IPS DF 6.9 (cell line): ENCODE measurements at places on chromosomes 3 and 15.

DNA sequence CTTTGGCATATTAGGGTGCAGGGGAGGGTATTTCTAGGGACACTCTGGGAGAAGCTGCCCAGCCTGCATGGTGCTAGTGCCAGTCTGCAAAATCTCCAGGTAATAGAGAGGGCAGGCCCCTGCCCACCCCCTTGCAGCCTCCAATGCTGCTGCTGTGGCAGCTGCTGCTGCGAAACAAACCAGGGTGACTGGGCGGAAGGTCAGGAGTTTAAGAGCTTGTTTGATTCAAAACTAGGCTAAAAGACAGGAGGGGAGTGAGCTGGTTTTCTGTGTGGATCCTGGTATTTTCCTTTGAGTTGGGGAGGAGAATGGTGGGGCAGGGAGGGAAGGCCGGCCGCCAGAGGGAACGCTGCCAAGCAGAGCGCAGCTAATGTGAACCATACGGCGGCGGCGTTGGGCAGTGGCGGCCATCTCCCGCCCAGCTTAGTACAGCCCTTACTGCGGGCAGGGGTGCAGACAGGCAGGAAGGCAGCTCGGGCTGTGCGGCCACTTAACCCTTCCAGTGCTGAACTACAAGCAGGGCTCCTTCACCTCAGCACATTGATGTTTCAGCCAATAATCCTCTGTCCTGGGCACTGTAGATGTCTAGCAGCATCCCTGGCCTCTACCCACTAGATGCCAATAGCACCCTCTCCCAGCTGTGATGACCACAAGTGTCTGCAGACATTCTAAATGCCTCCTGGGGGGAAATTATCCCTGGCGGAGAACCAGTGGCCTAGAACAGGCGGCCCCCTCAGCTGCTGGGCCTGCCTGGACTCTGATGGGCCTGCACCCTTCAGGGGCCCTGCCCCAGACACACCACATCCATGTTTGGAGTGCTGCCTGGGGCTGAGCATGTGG lies 125.7 kb downstream of the EEFSEC start:
- H3K27ac ChIP-seq = no peak overlapping the region
- no peaks in the 10 kb centered on the region for H3K27me3 ChIP-seq
- DNase-seq = no peak

DNA sequence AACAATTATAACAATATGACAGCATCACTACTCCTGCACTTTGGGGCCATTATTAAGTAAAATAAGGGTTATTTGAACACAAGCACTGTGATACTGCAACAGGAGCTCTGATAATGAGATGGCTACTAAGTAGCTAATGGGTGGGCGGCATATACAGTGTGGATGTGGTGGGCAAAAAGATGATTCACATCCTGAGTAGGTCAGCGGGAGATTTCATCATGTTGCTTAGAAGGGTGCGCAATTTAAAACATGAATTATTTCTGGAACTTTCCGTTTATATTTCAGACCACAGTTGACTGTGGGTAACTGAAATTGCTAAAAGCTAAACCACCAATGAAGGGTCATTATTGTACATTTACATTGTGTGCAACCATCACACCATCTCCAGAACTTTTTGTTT lies 42.3 kb downstream of the FBXO22 start:
- H3K36me3 ChIP-seq = no peaks in the 10 kb centered on the region
- no peaks in the 10 kb centered on the region for H3K27me3 ChIP-seq
- no peak for DNase-seq

GRCh38 chr15:29692527-29692926 lies 129.7 kb downstream of the TJP1 start:
- peaks cover 2% of the 10 kb centered on the region; the same call in 1 of the 2 replicates for H3K36me3 ChIP-seq
- H3K27ac ChIP-seq = no peak overlapping the region

DNA sequence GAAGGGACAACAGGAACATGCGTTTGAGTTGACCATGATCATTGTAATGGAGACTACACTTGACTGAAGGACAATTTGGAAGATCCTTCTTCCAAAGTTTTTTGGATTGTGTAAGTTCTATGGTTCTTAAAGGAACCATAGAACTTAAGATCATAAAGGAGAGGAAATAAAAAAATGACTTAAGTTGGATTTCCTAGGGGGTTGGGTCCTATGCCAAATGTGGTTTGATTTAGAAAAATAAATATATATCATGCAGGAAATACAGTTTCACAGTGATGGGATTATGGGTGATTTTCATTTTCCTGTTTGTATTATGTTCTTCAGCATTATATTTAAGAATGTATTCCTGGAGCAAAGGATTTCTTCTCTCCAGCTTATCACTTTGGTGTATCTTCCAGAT lies 305.5 kb upstream of the DPH6 start:
- no peak overlapping the region for H3K27ac ChIP-seq
- DNase-seq = no peak
- no peak overlapping the region for H3K4me3 ChIP-seq
- no peaks in the 10 kb centered on the region for H3K4me1 ChIP-seq

DNA sequence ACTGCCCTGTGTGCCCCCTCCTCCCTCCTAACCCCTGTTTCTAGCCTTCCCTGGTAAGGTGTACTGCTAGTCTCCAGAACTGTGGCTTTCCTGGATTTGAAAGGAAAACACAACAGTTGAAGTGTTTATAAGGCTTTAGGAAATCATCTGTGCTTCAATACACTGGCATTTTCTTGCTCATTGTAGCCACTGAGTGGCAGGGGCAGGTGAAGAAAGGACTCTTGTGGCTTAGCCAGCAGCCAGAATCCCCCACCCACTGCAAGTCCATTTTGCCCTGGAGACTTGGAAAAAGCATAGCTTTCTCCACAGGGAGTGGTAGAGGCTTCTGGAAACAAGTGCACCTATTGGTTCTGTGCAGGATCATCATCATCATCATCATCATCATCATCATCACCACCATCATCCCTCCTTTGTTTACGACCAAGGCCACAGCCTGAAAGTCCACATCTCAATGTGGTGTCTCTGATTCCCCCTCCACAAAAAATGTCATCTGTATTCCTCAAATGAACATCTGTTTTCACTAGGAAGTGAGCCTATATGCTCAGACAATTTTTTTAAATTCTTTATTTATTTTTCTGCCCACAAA lies 33.4 kb downstream of the AQP9 start:
- no peak for DNase-seq
- no peak overlapping the region for H3K4me3 ChIP-seq
- no peaks in the 10 kb centered on the region for H3K36me3 ChIP-seq
- H3K27me3 ChIP-seq = no peaks in the 10 kb centered on the region

- no peaks in the 10 kb centered on the region for H3K27me3 ChIP-seq
- no peaks in the 10 kb centered on the region for H3K36me3 ChIP-seq
- H3K4me3 ChIP-seq = no peak overlapping the region
- no peak for DNase-seq
- no peak overlapping the region for H3K27ac ChIP-seq
These were observed 41.1 kb downstream of the GPD1L start for GRCh38 chr3:32147509-32147908.

- DNase-seq = no peak
- no peaks in the 10 kb centered on the region for H3K36me3 ChIP-seq
- no peaks in the 10 kb centered on the region for H3K27me3 ChIP-seq
- H3K4me3 ChIP-seq = no peak within 1 kb of the TSS
These were observed at the start of gene MUC4 for GRCh38 chr3:195811756-195812155. MUC4 (minus strand) TSS chr3:195811929; CDS start chr3:195811817, 112 bp downstream.

GRCh38 chr3:124316034-124316287 lies 324.0 kb upstream of the ROPN1 start:
- no peaks in the 10 kb centered on the region for H3K4me1 ChIP-seq
- no peaks in the 10 kb centered on the region for H3K27me3 ChIP-seq
- no peak overlapping the region for H3K4me3 ChIP-seq
- H3K36me3 ChIP-seq = no peaks in the 10 kb centered on the region

GRCh38 chr15:36882487-36883131 lies 217.7 kb downstream of the MEIS2 start:
- no peaks in the 10 kb centered on the region for H3K36me3 ChIP-seq
- peaks cover 3% of the 10 kb centered on the region; the same call in 1 of the 2 replicates for H3K4me1 ChIP-seq
- H3K27me3 ChIP-seq = peaks cover 82% of the 10 kb centered on the region
- no peak overlapping the region for H3K4me3 ChIP-seq
- DNase-seq = no peak
- no peak overlapping the region for H3K27ac ChIP-seq

DNA sequence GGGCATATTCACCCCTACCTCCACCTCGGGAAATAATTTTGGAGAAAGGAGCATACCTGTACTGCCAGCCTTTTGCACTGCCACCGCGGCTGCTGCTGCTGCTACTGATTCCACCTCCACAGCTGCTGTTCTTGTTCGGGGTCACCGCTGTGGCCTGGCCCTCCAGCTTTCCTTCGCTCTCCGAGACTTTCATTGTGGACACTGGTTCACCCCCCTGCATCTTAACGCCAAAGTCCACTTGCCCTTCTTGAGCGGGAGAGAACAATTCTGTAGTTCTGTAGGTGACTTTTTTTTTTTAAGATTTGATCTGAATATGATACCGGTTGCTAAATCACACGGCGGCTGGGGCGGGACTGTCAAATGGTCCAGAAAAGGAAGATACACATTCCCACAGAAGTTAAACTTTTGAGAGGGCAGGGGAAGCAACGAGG lies 701 bp downstream of the OSBPL11 start:
- DNase-seq = no peak
- H3K27me3 ChIP-seq = no peaks in the 10 kb centered on the region
- no peak overlapping the region for H3K27ac ChIP-seq

DNA sequence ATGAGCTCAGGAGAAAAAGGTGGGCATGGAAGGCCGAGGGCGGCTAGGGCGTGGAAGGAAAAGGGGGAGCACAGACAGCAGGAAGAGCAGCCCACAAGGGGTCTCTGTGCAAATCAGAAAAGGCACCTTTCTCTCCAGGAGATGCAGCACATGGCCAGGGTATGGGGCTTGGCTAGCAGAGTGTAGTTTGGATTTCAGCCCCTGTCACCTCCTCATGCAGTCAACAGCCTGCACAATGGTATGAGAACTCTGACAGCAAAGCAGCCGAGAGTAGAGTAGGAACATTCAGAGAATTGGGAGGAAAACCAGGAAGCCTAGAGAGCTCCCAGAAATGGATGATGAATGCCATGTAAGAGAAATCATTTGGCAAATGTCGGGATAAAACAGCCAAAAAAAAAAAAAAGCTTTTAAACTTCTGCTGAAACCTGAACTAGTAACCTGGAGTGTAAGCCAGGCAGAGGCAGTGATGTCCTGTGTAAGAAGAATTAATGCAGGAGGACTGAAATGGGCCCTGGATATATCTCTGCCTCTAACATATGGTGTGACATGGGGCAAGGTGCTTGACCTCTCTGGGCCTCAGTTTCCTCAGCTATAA lies 25.7 kb downstream of the FSTL1 start:
- DNase-seq = no peak
- H3K36me3 ChIP-seq = peaks cover 3% of the 10 kb centered on the region; the same call in 1 of the 2 replicates
- H3K27ac ChIP-seq = no peak overlapping the region

- H3K36me3 ChIP-seq = 0 out of 2 replicates have a peak, but pooled peaks cover 6% of the 10 kb centered on the region
- no peaks in the 10 kb centered on the region for H3K4me1 ChIP-seq
- no peaks in the 10 kb centered on the region for H3K27me3 ChIP-seq
- no peak for DNase-seq
These were observed 6.3 kb downstream of the RBSN start for GRCh38 chr3:15092686-15093085.

- H3K27me3 ChIP-seq = no peaks in the 10 kb centered on the region
- no peak for DNase-seq
- no peaks in the 10 kb centered on the region for H3K36me3 ChIP-seq
- no peak overlapping the region for H3K27ac ChIP-seq
These were observed 200.5 kb downstream of the TPRG1 start for GRCh38 chr3:189372243-189372642.

DNA sequence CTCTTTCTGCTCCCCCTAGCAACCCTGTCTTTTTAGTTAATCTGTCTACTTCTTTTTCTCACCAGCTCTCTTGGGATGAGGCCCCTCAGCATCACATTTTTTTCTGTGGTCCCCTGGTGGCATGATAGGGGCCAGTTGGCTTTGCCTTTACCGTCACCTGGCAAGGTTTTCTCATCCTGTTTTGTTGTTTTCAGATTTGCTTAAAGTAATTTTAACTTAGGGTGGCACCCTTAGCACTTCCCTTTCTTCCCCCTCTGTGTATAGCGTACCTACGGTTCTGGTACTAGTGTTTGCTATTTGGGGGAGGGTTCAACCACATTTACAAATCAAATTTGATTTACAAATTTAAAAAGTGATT lies 35.6 kb downstream of the PDCD6IP start:
- no peaks in the 10 kb centered on the region for H3K27me3 ChIP-seq
- no peaks in the 10 kb centered on the region for H3K36me3 ChIP-seq
- no peak for DNase-seq
- no peak overlapping the region for H3K27ac ChIP-seq
- H3K4me1 ChIP-seq = no peaks in the 10 kb centered on the region; the same call in 1 of the 2 replicates

DNA sequence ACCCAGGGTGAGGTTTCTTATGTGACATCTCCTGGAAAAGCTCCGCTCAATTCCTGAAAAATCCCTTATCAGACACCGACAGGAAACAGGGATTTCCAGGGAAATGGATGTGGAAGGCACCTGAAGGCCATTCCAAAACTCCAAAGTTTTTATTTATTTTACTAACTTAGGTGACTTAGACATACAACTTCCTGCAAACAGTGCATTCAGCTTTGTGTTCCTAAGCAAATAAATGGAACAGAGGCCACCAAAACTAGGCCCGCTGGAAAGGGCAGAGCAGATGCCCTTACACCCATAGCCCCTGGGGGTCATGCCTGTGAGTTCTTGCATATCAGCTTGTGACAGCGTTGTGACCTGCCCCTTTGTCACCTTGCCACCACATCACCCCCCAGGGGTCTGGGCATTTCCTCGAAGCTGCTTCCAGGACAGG lies 239.4 kb downstream of the XXYLT1 start:
- no peak overlapping the region for H3K27ac ChIP-seq
- H3K36me3 ChIP-seq = no peaks in the 10 kb centered on the region
- H3K4me1 ChIP-seq = no peaks in the 10 kb centered on the region; the same call in 1 of the 2 replicates
- no peak for DNase-seq
- no peaks in the 10 kb centered on the region for H3K27me3 ChIP-seq
- H3K4me3 ChIP-seq = no peak overlapping the region

DNA sequence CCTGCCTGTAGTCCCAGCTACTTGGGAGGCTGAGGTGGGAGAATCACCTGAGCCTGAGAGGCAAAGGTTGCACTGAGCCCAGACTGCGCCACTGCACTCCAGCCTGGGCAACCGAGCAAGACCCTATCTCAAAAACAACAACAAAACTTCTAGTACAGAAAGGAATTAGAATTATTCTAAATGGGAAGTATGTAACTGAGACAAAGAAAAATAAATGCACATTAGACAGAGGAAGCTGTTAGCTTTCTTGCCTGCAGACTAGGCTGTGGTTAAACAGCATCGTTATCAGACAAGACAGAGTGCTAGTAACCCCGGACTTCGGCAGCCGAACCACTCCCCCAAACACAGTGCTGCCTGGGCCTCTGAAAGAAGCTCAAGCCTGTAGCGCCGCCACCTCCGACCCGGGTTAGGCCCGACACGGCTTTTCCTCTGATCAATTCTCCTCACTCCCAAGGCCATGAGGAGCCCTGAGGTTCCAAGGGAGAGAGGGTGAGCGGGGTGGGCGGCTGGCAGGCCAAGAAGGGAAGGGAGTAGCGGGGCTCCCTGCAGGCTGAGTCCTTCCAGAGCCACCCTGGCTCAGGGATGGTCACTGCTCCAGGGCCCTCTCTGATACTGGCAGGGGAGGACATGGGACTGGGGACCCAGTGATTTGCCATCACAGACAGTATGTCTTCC lies 44.8 kb upstream of the MUC4 start:
- H3K4me3 ChIP-seq = no peak overlapping the region
- no peak overlapping the region for H3K27ac ChIP-seq
- no peaks in the 10 kb centered on the region for H3K36me3 ChIP-seq
- H3K4me1 ChIP-seq = 0 out of 2 replicates have a peak, but pooled peaks cover 2% of the 10 kb centered on the region
